ENCODE measurements at places on chromosomes 7 and 10.

- DNase-seq = no peak
These were observed 60.6 kb downstream of the CDHR3 start for GRCh38 chr7:106023369-106024322.

DNA sequence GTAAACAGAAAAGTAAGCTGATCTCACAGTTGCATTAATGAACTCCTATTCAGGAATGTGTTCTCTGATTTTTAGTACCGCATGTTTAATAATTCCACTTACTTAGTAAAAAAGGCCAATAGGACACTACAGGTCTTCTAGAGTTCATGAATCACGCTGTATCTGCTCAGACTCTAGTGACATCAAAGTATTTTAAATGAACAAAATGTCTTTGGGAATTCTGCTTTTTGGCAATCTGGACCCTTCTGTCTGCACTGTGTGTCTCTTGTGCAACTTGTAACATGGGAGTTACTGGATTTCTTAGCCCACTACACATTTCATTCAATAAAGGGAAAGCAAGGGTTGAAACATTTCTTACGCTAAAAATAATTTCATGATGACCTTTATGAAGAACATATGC lies 50.2 kb downstream of the RABGEF1 start:
- no peak for DNase-seq

GRCh38 chr10:49605216-49605938 lies 4.7 kb upstream of the SLC18A3 start:
- no peak for DNase-seq

- no peak for DNase-seq
These were observed 130.0 kb downstream of the PLXNA4 start for GRCh38 chr7:132446260-132446659.

DNA sequence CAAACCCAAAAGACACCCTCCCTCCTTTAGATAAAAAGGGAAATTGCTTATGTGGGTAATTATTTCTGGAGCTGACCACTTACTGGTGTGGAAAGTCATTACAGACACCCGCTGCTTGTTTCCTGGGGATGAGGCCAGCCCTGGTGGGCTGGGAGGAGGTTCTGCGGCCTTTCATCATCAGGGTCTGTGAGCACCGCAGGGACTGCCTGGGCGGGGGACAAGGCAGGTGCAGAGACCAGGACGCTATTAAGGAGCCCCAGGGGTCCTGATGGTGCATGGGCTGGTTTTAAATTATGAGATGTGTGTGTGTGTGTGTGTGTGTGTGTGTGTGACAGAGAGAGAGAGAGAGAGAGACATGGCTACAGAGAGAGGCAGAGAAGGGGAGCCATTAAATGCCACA lies 171.2 kb downstream of the DNAJB6 start:
- DNase-seq = no peak

DNA sequence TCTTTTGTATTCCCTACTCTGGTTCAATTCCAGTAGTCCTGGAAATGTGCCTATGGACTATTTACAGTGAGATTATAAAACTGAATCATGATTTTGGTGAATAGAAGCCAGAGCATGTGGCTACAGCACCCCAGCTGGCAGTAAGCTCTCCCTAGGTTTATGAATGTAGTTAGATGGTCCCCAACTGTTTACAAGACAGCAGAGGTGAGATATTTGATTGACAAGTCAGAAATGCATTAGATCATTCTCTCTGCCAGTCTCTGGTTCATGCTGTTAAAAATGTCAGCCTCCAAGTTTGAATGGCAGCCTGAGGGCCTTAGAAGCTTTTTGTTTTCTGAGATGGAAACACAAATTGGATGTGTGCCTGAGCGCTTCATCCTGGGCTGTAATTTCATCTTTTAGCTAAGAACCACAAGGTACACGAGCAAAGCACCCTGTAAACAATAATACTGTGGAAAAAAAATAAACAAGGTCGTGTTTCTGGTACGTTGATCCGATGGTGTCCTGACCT lies 85.0 kb downstream of the BTRC start:
- no peak for DNase-seq

- no peak for DNase-seq
These were observed 7.4 kb upstream of the RRP12 start for GRCh38 chr10:97408496-97408992.

DNA sequence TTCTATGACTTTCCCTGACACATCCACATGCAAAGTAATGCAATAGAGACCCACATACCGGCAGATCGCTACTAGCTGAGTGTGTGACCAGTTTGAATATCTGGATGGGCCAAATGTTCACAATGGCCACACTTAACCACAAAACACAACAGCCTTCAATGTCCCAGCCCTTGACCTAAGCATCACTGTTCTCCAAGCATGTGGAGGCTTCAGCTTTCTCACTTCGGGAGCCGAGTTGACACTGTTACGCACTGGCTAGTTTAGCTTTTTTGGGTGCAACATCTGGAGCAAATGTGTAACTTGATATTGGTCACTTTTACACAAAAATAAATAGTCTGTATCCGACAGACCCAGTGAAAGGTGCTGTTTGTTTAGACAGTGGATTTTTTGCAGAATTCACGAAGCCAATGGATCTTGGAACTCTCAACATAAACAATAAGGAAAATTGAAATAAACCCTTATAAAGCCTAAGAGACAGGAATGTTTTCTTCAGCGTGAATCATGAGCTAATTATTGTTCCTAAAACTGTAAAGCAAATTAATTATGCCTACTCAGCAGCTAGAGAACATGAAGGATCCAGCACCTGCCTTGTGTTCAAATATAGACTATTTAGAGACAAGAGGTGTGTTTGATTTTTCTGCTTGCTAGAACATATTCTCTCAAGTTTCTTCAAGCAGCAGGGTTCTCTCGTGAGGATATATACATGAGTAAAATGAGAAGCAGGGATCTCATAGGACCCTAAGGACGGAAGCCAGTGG lies 117.6 kb upstream of the JCAD start:
- no peak for DNase-seq

- no peak for DNase-seq
These were observed 176.6 kb upstream of the MKLN1 start for GRCh38 chr7:131151034-131151433.

DNA sequence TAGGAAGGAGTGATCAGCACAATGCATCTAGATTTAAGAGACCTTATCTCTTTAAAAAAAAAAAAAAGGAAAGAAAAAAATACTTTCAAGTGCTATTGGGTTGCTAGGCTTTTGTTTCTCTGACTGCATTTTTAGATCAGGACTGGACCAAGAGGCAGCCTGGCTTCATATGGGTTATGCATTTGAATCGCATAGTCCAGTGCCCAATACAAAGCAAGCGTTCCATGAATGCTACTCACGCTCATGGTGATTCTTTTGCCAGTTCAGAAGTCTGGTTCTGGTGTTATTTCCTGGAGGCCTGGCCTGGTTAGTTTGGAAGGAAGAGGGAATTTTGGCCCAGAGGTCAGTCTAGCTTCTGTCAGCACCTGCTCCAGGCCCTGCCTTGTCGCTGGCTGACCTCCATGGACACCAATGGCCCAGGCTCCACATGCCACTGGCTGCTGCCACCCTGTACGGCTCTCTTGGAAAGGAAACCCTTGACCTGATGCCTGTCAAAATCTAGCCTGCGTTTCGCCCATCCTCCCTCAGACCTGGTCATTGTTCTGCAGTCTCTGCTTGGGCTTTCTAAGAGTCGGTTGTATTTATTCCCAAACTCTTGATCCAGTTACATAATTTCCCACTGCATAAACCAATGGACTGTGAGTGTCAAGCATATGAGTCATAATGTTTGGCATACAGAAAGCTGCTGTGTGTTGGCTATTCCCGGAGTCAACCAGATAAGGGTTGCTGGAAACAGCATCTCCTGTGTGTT lies 74.3 kb upstream of the MKX start:
- peak; percentile 33 for DNase-seq

DNA sequence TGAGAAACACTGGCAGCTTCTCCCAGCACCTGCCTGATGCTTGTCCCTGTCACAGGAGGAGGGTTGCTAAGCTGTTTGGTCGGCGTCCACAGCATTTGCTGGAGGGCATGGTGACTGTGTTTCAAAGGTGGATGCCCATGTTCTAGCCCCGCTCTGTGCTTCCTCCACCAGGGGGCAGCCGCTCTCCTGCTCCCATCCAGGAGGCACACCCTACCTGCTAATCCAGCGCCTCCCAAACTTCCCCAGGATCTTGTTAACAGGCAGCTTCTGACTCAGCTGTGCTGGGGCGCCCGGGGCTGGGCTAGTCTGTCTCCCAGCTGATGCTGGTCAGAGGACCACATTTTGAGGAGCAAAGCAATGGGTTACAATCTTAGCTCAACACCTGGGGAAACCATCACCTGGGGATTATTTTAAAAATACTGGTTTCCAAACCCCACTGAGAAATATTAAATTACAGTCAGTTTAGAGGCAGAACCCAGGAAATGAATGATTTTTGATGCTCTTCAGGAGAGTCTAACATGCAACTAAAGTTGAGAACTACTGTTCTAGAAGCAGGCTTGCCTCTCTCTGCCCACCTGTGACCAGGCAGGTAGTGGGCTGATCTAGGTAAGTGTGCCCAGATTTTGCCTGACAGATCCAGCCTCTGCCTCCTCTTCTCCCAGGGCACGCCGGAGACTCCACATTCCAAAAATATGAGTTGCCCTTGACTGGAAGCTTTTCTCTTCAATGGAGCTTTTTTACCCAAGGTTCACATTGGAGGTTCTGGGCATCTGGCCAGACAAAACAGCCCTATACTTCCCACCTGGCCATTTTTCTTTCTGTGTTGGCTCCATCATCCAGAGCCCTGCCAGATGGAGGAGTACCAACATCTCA lies 92.7 kb upstream of the GPR26 start:
- peak; percentile 73 for DNase-seq

DNA sequence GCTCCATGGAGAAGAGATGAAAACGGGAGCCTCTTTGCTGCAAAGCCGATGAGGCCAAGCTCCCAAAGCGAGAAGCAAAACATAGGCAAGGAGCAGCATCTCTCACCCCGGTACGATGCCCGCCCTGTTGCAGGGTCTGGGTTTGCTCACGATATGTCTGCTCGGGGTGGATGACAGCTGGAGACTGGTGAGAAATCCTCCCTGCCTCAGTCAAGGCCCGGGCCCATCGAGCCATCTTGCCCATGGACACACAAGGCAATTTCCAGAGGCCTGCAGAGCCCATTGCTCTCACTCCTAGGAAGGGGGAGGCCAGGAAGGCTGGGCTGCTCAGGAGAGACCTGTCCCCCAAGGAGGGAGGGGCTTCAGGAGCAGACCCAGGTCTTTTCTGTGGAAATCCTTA lies 391.7 kb upstream of the SHH start:
- no peak for DNase-seq

GRCh38 chr7:12391922-12392615 lies 11.6 kb downstream of the VWDE start:
- no peak for DNase-seq

GRCh38 chr10:2222631-2223030 lies 485.3 kb upstream of the ADARB2 start:
- DNase-seq = no peak

DNA sequence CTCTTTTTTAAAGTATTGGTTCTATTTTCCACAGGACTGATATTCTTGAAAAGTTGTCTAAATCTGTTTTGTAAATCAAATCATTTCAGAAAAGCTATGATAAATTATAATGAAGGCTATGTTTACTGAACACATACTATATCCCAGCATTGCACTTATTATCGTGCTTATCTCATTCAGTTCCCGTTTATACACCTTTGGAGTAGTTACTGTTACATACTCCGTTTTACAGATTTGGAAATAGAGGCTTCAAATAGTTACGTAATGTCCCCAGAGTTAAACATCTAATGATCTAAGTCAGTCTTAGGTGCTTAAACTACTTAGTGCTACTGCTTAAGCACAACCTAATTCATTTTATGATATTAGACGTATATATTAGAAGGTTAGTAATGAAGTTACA lies 1.2 kb downstream of the NUP205 start:
- DNase-seq = no peak

DNA sequence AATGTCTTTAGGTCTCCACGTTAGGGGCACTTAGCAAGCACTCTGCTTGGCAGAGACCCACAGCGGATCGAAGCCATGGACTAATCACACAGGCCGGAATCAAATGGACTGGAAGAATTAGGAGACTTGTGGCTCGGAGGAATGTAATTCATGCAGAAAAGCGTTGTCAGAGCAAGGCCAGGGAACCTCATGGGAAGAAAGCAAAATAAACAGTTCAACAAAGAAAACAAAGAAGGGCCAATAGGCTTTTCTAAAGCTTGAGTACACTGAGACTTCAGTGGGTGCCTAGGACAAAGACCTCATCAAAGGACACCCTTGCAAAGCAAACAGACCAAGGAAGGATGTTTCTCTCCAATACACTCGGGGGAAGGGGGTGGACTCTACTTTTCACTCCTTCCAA lies 171.1 kb downstream of the GLI3 start:
- DNase-seq = no peak

GRCh38 chr7:89401099-89401498 lies 605.6 kb upstream of the TEX47 start:
- no peak for DNase-seq

DNA sequence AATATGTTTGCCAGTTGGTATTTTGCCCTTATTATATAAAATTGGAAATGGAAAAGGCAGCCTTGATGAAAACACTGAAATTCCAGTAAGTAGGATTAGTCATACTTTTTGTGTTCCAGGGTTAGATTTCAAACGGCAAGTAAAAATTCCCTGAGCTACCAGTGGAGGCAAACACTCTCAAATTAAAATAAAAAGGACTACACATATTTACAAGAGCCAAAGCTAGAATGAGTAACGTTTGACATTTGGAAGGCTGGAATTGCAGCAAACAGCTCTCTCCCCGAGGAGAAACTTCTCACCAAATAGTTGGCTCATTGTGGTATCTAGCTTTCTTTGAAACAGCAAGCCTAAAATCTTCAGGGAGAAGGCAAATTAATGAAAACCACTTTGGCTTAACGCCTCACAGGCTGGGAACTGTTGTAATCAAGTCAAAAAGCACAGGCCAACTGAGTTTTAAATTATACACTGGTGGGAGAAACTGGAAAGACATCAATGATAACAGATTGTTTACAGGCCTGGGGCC lies 288.4 kb downstream of the SNX13 start:
- no peak for DNase-seq

DNA sequence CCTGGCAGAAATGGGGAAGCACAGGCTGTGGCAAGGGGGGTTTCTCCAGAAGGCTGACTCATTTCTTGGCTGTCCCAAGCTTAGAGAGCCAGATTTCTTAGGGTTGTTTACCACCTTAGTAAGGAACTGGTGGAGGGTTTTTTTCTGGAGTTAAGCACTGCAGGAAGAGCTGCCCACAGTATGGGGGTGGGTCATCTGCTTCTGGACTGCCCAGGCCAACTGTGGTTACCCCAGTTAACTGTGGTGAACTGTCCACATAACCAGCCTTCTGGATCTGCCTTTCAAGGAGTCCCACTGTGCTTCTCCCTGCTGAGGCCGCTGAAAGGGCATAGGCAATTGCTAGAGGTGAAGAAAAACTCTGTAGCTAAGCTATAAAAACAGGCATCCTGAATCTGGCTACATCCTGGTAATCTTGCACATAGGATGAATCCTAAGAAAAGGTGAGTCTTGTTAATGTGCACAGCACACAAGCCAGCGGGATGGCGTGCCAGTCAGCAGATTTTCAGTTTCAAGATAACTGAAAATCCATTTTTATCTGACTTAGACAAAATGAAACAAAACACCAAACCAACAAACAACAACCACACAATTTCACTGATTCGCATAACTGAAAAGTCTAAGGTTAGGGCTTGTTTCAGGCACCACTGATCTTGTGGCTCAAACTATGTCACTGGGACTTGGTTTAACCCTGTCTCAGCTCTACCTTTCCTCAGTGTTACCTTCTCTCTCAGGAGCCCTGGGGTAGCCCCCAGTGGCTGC lies 21.6 kb upstream of the TSPAN33 start:
- no peak for DNase-seq
